ENCODE measurements at places on chromosomes 5 and 9.

DNA sequence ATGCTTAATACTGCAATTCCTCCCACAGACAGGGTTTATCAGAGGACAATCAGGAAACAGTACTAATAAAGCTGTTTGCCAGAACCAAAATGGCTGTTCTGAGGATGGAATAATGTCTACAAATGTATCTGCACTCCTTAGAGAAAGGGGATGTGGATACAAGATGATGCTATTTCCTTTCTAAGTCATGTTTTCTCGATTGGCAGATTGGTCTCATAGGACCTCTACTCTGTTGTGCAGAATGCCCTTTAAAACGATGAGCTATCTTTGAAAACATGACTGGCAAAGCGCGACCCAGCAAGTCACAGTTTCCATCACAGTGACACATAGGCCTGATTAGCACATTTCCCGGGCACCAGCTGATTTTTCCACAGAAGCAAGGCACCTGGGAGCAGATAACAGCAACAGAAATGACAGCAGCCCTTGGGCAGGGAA is 54.0 kb downstream of the AOPEP start:
- DNase-seq, result peak; percentile 28

DNA sequence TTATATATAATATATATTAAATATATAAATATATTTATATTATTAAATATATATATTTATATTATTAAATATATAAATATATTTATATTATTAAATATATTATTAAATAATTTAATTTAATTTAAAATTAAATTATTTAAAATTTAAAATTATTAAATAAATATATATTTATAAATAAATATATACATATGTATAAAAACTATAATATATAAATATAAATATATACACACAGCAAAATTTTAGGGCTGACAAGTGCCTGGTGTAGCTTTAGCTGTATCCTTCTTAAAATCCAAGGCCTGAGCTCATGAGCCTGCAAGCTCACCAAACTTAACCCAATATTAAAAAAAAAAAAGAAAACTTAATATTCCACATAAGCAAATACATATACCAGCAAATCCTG is 53.2 kb downstream of the UBAP2 start:
- no peak for DNase-seq

DNA sequence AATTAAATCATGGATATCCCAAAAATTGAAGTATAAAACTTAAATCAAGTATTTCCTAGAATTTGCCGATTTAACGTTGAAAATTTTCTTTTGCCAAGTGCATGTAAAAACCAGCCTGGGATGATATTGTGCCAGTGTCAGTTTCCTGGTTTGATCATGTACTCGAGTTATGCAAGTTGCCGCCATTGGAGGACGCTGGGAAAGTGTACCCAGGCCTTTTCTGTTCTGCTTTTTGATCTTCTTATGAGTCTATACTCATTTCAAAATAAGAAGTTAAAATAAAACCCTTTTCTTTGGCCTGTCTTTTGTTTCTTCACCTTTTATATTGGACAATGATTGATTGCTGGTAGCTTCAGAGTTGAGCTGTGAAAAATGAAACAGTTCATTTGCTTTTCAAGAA is 93.1 kb upstream of the NFIL3 start:
- DNase-seq, result no peak

DNA sequence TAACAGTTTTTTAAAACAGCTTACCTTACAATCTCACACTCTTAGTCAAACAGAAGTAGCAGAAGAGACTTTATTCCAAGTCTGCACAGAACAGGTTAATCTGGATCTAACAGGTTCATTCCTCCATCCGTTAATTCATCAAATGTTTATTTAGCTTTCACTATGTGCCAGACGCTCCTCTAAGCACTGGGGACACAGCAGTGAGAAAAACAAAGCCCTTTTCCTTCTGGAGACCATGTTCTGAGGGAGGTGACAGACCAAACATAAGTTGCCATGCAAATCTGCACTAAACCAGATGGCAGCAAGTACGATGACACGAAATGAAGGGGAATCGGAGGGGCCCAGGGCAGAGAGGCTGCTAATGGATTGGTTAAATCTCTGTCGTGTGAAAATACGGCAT is 17.1 kb upstream of the GLIPR2 start:
- no peak for DNase-seq

GRCh38 chr5:156330141-156330870 is 3.3 kb downstream of the SGCD start:
- DNase-seq, result no peak

- DNase-seq, result no peak
Observed at GRCh38 chr5:39209924-39210323, 9.4 kb downstream of the FYB1 start.

- DNase-seq, result no peak
Observed at GRCh38 chr5:130796032-130796431, 369.0 kb downstream of the HINT1 start.

- no peak for DNase-seq
Observed at GRCh38 chr5:173191561-173191960, 43.4 kb downstream of the NKX2-5 start.

GRCh38 chr5:38515646-38516045 is 40.8 kb downstream of the LIFR start:
- DNase-seq, result no peak

DNA sequence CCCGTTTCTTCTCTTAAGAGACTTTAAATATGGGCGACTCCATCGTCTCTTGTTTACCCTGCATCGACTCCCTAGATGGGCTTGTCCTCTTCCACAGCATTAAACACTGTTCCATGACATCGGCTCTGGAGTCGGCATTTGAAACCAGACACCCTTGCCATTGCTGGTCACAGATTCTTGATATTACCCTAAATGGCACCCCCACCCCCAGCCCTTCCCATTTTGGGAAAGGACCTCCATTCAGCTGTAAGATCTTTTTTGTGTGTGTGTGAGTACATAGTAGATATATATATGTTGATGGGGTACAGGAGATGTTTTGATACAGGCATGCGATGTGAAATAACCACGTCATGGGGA is 51.1 kb upstream of the SH3PXD2B start:
- no peak for DNase-seq

DNA sequence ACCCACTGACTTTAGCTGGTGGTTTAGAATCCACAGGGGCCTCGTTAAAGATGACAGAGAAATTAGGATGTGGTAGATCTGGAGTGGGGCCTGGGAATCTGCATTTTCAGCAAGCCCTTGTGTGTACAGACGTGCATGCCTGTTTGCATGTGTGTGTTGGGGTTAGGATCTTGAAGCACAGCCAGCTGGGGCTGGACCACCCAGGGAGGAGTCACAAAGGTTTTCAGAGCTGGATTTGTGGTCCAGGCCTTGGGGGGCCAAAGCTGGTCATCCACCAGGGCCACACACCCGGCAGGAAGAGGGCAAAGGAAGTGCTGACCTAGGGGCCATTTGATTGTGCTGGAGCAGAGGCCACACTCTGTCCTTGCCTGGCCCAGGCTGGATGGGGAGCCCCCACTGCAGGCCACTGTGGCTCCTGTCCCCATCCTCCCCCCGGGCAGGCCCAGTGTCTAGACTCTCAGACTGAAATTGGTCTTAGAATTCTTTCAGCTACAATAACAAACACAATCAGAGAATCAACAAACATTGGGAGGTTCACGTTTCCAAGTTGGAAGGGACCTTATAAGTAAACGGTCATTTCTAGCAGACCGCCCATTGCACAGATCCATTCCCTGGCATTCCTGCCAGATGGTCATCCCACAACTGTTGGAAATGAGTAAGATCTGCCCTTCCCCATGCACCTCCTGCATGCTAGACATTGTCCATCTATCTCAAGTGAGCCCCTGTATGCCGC is 10.3 kb downstream of the CDX1 start:
- no peak for DNase-seq

DNA sequence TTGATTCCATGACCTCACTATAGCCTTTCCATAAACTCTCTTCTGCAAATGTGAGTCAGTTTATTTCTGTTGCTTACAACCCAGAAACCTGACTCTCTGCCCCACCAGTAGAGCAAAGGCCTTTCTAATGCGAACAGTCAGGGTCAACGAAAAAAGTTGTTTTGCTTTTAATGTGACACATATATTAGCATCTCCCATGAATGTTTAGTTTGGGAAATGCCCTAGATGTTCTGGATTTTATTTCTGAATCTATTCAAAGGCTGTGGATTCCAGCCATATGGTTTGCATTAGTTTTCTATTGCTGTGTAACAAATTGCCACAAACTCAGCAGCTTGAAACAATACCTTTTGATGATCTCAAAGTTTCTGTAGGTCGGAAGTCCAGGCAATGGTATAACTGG is 193.5 kb downstream of the GNA14 start:
- no peak for DNase-seq

- DNase-seq, result no peak
Observed at GRCh38 chr5:177338251-177339106, 13.0 kb downstream of the LMAN2 start.

DNA sequence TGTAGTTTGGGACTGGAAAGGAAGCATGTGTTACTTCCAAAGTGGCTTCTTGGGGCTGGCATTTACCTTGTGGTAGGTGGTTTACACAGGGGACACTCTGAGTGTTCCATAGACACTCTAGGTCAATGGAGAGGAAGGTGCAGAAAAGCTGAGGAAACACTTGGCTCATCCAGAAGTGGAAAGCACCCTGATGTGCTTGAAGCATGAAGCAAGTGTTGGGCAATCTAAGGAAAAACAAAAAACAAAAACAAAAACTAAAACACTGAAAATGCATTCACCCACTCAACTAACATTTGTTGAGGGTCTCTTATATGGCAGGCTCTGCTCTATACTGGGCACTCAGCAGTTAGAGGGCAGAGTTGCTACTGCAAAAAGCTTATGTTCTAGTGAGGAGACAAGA is 2.9 kb upstream of the ERAP2 start:
- no peak for DNase-seq

- no peak for DNase-seq
Observed at GRCh38 chr5:59420596-59420995, 472.9 kb downstream of the PDE4D start.

- DNase-seq, result no peak
Observed at GRCh38 chr5:7208938-7209337, 187.0 kb upstream of the ADCY2 start.

DNA sequence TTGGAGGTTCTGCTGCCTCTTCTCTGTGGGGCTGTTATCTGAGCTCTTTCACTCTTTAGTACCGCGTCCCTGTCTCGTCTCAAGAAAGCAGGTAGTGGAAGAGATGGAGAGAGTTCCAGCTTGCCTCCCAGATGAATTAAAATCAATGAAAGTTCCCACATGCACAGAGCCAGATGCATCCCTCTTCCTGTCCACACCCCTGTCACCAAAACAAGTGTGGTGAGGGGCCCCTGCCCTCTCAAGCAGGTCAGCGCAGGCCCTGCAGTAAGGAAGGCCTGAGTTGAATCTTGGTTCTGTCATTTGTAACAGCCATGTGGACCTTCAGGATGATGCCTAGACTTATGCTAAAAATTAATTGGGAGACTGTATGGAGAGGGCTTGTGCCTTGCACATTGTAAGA is 26.9 kb downstream of the GALNT10 start:
- no peak for DNase-seq

Data from retina (tissue), 1 donor.